ENCODE measurements at places on chromosomes 6 and 20. TPM values are rescaled to one million over a fixed set of nuclear protein-coding genes. Genes with fewer than 3 reads are reported as not detected.

ALDH8A1 gene
- 0.29 TPM for total RNA-seq

TFAP2A gene
- 0.36 TPM for total RNA-seq

HDGFL1 gene
- total RNA-seq: not detected

- no peak for DNase-seq
Measured at GRCh38 chr6:21265730-21266044, 327.9 kb upstream of the SOX4 start.

GRCh38 chr20:41798930-41799502, 180.8 kb upstream of the CHD6 start:
- no peak for DNase-seq

- no peak for DNase-seq
Measured at GRCh38 chr6:131225127-131225526, 89.9 kb downstream of the AKAP7 start.

GRCh38 chr6:107613651-107614379, 123.9 kb downstream of the SOBP start:
- no peak for DNase-seq

DNA sequence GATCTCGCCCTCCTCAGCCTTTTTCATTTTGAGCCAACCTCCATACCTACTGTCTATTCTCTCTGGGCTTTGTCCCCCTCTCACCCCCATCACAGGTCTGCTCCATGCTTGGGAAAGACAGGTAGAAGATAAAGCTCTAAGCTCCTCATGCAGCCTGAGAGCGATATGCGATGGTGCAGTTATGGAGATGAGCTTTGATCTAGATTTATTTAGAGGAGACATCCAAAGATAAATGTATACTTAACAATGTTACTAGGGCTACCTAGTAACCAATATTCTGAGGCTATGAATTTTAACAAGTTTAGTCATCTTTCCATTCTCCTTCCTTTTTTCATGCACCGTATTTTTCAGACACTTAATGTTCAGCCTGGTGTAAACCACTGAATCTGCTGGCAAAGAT, 95.3 kb downstream of the TRDN start:
- no peak for DNase-seq

DNA sequence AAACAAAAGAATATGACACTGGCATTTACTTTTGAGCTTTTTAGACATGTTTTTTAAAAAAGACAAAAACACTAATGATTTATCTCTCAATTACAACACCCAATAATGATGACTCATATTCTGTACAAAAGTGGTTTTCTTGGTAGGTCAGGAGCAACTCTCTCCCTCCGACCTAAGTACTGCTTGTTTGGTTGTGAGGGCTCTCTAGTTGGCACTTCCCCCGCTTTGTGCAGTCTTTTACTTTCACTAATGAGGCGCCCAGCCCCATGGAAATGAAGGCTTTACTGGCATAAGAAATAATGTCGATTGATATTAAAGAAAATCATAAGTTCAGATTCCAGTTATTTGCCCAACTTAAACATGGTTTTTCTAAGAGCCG, 1.3 kb downstream of the KPNA5 start:
- DNase-seq: peak; percentile 55

Data from osteoblast (primary cell).